NCI-H146 (cell line): ENCODE measurements at places on chromosomes 12 and 14.

GRCh38 chr12:65327207-65328076, 49.0 kb downstream of the MSRB3 start:
- DNase-seq, result no peak

DNA sequence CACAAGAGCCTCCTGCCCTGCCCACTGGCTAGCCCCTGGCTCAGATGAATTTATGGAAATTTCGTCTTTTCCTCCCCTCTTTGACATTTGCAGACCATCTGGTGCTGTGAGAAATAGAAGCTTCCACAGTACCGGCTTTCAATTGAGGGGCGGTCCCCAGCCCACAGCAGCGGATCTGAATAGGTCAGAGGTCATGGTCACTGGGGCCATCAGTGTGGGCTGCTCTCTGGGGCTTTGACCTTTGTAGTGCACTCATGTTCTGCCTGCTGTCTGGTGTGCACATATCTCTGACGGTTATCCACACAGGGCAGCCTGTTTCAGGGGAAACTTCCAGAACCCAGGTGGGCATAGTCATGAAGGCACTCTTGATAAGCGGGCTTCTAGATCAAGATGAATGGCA, 2.5 kb upstream of the RFLNA start:
- DNase-seq, result no peak

DNA sequence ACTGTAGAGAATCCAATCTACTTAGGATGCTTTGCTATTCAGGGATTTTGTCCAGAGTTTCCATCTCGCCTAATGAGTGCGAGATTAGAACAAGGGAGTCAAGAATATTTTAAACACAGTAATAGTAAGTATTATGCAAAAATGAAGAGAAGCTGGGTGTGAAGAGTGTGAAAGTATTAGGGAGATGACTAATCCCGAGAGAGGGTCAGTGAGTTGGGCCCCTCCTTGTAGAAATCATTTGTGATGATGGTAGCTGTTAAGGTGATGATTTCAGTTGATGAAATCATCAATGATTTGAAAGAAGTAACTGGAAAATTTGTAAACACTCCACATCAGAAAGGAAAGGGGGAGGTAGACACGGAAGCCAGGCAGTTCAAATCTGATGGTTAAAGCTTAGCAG, 478.9 kb upstream of the MGAT4C start:
- DNase-seq, result no peak

DNA sequence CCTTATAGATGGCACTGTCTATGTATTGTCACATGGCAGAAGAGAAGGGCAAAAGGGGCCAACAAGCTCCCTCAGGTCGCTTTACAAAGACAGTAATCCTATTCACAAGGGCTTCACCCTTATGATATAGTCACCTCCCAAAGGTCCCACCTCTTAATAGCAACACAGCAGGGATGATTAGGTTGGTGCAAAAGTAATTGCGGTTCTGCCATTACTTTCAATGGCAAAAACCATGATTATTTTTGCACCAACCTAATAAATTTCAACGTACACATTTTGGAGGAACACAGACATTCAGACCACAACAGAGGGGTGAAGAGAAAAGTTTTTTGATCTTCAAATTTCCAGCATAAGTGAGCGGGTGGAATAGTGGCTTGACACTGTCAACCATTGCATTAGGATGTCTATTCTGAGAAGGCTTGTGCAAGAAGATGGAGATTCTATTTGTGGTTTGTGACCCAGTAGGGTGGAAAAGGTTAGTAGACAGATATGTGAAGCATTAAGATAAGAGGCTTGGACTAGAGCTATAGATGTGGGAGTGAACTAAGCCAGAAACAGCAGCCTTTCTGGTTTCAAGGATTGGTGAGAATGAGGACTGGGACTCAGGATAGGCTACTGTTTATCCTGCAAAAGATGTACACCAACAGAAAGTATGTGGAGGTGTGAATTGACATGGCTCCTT, 75.5 kb upstream of the CPSF6 start:
- DNase-seq, result no peak

GRCh38 chr12:30251546-30251945, 444.1 kb downstream of the IPO8 start:
- no peak for DNase-seq
